ENCODE measurements at places on chromosomes 13 and 19.

DNA sequence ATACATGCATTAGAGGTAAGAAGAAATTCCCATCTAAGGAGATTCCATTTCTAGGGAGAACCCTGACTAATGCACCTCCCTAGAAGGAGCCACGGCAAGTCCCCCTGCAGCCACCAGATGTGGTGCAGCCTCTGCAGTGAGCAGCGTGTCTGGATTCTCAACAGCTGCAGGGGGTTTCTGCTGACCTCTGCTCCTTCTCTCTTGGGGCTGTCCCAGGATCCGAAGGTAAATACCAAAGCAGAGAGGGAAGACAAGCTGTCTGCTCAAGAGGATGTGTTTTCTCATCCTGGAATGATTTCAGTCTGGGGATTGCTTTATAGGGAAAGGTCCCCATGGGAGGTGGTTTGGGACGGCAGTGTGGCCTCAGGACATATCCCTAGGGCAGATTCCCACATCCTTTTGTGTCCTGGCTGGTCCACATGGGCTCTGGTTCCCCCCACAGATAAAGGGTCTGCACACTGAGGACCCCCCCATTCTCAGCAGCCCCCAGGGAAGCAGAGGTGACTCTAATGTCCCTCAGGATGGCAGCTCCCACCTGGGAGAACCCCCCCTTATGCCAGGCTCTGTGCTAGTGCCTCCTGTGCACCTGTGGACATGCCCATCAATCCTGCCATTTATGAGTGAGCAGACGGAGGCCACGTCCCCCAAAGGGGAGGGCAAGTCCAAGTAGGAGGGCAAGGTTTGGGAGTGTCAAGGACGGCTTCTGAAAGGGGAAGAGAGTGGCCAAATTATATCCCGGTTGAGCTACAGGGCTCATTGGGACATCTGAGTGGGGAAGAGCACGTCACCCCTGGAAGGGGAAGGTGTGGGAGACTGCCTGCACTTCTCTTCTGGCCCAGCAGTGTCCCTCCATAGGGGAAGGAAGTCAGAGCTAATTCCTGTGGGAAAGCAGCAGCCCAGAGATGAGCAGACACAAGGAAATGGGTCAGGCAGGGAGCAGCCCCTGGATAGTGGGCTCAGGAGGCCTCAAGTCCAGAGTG lies 10.2 kb upstream of the OR10H5 start:
- no peak for DNase-seq

GRCh38 chr19:23980805-23981204 lies 66.1 kb downstream of the ZNF726 start:
- DNase-seq = no peak

DNA sequence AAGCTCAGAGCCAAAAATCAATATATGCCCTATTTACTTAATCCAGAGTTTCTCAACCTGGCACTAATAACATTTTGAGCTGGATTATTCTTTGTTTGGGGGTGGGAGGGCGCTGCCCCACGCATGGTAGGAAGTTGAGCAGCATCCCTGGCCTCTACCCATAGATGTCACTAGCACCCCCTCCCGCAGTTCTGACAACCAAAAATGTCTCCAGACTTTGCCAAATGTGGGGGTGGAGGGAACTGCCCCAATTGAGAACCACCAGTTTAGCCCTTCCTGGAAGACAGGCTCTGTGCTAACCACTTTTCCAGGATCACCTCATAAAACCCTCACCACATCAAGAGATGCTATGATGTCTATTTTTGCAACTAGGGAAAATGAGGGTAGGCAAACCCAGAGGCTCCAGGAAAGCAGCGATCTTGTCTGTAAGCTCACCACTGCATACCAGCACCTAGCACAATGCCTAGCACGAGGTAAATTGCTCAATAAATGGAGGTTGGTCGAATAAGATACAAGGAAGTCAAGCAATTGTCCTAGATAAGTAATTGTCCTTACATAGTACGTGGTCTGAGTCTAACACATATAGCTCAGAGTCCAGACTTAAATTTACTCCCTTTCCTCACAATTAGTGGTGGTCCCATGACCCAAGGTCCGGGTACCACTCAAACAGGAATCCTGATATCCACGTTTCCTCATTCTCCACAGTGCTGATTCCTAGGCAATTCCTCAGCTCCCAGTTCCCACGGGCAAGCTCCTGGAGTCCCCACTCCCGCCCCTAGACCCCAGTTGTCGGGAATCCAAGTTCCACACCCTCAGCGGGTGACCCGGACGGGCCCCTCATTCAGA lies 892 bp downstream of the TRIR start:
- DNase-seq = peak; percentile 47

DNA sequence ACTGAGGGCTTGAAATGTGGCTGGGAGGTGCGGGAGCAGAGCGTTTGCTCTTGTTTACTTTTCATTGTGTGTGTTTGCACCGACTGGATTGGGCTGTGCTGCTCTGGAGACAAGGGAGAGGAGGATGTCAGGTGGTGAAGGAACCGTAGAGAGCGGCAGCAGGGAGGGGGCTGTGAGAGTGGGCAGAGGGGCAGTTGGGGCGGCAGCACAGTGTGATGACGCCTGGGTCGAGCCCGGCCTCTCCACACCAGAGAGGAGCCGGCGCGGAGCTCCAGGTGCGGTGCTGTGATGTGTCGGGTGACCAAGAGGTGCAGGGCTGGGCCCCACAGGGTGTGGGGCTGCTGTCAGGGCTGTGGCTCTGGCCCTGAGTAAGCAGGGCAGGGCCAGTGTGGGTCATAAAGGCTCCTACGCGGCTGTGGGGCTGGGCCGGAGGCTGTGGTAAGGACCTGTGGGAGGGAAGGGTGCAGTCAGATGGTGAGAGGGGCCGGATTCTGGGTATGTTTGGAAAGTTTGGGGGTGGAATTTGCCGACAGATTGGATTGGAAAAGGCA lies 10.5 kb downstream of the NAXD start:
- DNase-seq = peak; percentile 59

DNA sequence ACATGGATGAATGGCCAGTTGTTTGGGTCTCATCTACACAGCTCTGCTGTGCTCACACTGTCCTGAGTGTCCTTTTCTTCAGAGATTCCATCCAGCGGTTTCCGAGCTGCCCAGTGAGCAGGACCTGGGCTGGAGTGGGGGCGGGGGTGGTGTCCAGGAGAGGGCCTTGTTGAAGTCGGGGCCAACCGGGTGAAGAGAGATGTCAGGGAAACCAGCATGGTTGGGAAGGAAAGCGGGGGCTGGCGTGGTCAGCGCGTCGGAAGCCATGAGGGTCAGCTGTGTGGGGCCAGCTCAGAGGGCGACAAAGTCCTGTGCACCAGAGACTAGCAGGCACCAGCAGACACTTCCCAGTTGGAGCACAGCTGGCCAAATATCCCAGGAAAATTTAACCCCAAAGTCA lies 37.8 kb upstream of the SOX1 start:
- DNase-seq = no peak

DNA sequence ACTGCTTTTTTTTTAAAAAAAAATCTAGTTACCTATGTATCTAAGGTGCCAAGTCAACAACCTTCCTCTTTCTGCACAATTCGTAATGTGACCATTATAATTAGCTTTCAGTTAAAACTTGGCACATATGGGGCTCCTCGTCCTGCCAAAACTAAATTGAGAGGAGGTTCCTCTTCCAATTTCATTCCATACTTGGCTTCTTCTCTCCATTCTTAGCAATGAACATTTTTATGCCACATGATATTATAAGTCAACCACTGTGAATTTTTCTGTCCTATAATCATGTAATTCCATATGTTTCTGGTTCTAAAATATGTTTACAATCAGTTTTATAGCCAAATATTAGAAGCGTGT lies 177.0 kb downstream of the DCLK1 start:
- DNase-seq = no peak

DNA sequence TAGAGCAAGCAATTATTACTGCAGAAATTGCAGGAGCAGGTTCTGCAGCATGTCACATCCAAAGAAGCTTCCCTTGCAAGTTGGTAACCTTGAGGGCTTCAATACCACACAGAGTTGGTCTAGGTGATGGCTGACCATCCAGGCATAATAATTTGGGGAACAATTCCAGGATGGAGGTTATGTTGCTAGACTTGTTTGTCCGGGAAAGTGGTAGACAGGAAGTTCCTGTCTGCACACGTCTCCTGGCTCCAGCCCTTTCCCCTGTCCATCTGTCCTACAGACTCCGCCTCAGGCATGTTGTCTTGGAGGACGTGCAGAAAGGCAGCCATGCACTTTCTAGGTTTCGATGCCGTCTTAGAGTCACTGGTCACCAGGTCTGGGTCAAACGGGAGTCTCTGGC lies 26.0 kb downstream of the DPRX start:
- no peak for DNase-seq

DNA sequence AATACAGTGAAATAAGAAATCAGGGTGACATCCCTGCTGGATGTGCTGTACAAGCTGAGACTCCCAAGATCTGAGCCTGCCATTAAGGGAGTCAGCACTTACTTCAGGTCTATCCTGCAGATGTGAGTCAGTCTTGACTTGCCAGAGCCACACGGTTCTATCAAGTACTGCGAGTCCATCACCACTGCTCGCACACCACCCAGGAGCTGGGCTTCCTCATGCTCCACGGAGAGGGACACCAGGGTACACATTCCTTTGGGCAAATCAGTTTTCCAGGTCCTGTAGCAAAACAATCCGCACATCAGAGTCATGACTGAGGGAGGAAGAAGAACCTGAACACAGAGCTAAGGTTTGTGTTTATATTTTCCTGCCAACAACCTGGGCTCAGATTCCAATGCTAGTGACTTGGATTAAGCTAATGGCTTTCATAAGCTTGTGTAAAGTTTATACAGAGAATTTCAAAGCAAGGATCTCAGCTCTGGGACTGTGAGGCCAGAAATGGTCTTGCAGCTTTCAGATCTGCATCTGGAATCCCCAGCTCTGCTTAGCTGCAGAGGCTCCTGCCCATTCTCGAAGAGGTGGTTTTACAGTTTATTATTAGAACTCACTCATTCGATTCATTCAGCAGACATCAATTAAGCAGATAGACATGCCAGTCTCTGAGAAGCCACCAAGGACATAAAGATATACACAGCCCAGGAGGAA lies 90.6 kb downstream of the KL start:
- no peak for DNase-seq

- DNase-seq = no peak
Observed at GRCh38 chr13:95457294-95457693, 95.2 kb upstream of the CLDN10 start.

DNA sequence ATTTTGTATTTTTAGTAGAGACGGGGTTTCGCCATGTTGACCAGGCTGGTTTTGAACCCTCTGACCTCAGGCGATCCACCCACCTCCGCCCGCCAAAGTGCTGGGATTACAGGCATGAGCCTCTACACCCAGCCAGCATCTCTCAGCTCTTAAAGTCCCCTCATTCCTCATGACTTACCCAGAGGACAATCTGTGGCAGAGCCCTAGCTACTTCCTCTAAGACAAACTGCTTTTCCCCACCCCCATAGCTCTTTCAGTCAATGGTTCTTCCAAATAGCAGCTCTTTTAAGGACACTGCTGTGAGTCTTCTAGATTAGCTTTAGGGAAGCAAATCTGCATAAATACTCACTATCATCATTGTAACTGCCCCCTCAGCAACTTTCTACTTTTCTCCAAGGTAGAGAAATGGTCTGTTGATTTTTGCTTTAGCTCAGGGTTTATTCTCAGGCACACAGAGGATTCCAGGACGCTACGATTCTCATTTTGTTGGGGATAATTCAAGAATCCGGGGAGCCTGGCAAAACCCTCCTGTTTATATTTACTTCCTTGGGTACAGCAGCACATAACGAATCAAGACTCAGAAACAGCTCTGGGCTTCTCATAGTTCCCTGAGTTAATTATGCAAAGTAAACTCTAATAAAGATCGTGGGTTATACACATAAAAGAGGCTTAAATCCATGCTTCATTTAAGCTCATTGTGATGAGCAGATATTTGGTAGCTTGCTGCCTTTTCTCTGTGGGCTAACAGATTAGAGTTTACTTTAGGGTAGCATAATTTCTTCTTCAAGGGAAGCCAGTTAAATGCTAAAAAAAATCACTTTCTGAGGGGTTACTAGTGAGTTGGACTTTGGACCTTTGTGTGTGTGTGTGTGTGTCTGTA lies 357.4 kb downstream of the TDRD3 start:
- DNase-seq = no peak

DNA sequence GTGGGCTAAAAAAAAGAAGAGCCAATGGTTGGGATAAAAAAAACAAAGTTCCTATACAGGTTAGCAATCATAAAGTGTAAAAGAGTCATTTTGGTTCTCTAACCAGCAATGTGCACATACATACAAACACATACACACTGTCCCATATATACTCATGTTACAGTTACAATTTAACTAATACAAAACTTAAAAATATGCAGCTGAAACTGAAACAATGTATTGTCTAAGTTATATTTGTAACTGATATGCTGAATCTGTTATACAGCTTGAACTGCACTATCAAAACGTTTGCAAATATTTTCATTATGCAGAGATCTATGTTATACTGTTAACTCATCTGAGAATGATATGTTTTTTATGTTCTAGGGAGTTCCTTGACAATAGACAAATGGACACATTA lies 173.7 kb downstream of the KLF12 start:
- no peak for DNase-seq

GRCh38 chr13:113995051-113995601 lies 21.2 kb upstream of the C13orf46 start:
- DNase-seq = peak; percentile 57

- no peak for DNase-seq
Observed at GRCh38 chr13:79724348-79725103, 243.6 kb downstream of the NDFIP2 start.

DNA sequence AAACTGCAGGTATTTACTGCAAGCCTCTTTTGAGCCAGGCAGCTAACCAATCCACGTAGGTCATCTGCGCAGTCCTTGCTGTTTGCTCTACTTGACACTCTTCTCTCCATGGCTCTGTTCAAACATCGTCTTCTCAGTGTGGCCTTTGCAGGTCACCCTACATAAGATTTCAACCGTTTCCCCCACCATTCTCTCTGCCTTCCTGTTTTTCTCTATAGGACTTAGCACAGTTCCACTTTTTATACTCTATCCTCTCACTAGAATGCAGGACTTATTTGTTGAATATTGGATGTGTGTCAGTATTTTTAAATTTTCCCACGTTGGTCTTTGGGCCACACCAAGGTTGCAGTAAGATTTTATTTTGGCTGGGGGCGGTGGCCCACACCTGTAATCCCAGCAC lies 1.7 kb upstream of the FBXW9 start:
- no peak for DNase-seq

DNA sequence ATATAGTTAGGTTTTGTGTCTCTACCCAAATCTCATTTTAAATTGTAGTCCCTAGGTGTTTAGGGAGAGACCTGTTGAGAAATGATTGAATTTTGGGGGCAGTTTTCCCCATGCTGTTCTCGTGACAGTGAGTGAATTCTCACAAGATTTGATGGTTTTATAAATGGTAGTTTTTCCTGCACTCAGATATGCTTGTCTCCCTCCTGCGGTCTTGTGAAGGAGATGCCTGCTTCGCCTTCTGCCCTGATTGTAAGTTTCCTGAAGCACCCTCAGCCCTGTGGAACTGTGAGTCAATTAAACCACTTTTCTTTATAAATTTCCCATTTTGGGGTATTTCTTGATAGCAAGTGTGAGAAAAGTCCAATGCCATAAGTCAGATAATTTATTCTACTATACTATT lies 1977.5 kb upstream of the PCDH20 start:
- no peak for DNase-seq

All from kidney (tissue), 22 donors.